SK-N-SH treated with all-trans-retinoic acid at 6 μM for 48 hours (cell line): ENCODE measurements at places on chromosomes 12 and 14.
A peak's percentile ranks its signal among the peaks of the same experiment; 100 is the strongest.

DNA sequence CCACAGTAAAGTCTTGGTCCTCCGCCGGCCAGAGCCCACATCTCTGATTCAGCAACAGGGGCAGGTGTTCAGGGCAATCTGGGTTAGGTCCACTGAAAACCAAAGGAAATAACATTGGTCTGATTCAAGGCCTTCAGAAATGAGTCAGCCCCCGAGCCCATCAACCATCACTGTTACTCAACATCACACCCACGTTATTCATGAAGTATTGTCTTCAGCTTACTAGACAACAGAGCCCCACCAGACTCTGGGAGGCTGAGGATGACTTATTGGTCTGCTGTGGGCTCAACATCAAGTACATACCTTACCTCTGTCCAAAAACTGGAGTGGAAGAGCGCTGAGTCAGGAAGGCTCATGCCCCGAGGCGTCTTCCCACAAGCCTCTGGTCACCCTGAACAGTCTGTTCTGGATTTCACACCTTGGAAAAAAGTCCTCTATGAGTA is 97.5 kb downstream of the ZFP36L1 start:
- ATAC-seq, result peak; percentile 90

DNA sequence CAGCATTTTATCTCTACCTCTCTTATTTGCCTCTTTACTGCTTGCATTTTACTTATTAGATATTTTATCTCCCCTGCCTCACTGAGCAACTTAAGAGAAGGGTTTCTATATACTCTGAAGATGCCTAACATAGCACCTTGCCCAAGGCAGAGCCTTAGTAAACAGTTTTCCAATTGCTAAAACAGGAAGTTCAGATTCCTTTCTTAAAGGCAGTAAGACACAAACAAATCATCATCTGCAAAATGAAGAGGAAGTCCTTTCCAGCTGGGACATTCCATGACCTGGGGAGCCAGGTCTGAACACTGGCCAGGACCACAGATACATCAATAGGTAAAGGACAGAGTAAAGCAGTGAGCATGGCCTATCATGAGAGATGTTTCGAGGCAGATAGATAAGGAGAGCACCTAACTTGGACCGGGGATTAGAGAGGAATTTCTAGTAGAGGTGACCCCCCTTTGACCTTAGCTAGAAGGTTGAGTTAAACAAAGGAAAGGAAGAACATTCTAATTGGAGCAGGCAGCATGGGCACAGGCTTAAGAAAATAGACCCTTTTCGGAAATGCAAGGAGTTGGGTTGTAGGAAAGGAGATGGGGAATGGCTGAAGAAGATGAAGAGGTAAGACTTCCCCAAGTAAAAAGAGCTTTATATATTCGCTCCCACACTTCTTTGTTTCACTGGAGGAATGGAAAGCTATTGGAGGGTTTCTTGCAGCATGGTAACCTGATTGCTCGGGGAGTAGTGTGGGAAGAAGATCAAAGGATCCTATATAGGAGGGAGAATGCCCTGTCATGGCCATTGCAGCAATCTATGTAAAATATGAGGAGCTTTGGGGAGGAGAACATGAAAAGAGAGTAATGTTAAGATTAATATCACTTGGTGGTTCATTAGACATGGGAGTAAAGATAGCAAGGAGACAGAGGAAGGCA is 94.8 kb downstream of the PHLDA1 start:
- no peak for ATAC-seq

DNA sequence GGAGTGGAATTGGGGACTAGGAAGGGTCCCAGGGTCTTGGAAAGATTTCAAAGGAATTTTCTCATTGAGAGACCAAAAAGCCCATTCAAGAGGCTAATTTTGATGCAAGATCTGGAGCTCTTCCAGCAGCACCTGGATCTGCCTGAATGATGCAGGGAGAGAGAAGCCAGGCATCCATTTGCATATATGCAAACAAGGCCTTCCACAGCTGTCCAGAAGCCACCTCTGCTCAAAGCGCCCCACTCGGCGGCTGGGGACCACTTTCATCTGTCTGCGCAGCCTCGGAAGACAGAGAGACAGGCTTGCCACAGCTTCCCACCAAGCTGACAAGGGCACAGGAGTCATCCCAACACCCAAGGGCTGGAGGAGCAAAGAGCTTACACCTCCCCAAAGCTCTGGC is 295.6 kb downstream of the DPF3 start:
- ATAC-seq, result no peak

- no peak for ATAC-seq
Measured at GRCh38 chr14:80136358-80136757, 74.9 kb downstream of the DIO2 start.

DNA sequence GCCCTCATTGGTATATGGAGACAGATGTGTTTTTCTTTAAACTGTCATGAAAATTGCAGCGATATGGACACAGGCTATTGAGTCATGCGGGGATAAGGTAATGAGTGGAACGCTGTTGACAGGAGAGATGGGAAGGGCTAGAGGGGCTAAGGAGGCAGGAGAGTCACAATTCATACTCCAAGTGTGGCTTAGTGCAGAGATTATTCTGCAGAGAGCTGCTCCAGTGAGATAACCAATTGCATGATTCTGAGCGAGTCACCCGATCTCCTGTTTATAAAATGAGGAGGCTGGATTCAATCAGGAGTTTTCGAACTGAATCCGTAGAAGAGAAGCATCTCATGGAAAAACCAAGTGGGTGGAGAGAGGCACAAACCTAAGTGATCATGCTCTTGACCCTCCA is 106.4 kb upstream of the PLEKHG7 start:
- ATAC-seq, result peak; percentile 70

GRCh38 chr12:110677206-110677911 is 11.6 kb downstream of the HVCN1 start:
- ATAC-seq, result no peak

DNA sequence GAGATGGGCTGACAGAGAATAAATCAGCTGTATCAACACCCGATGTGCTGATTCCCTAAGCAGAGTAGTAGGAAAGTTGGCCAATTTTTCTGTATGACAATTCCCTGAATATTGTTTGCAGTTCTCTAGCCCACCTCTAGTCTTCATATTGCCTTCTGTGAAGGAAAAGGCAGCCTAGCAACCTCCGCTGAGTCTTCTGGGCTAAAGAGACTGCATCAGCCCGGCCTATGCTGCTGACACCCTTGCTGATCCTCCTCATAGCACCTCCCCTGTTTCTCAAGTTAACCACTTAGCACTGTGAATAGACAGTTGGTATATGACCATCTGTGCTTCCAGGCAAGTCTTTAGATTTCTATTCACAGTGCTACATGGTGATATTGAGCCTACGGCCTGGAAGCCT is 161.1 kb upstream of the EGLN3 start:
- ATAC-seq, result peak; percentile 40; the same call in 1 of the 3 replicates

- ATAC-seq, result no peak
Measured at GRCh38 chr12:33944703-33945437, 77.4 kb upstream of the ALG10 start.

DNA sequence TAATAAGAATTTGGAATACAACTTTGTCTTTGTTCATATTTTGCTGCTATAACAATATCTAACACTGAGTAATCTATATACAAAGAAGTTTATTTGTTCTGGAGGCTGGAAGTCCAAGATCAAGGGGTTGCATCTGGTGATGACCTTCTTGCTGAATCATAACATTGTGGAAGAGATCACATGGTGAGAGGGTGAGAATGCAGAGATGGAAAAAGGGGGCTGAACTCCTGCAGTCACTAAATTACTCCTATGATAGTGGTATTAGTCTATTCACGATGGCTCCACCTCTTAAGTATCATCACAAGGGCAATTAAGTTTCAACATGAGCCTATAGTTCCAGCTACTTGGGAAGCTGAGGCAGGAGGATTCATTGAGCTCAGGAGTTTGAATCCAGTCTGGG is 4.5 kb upstream of the AKAP6 start:
- ATAC-seq, result no peak

DNA sequence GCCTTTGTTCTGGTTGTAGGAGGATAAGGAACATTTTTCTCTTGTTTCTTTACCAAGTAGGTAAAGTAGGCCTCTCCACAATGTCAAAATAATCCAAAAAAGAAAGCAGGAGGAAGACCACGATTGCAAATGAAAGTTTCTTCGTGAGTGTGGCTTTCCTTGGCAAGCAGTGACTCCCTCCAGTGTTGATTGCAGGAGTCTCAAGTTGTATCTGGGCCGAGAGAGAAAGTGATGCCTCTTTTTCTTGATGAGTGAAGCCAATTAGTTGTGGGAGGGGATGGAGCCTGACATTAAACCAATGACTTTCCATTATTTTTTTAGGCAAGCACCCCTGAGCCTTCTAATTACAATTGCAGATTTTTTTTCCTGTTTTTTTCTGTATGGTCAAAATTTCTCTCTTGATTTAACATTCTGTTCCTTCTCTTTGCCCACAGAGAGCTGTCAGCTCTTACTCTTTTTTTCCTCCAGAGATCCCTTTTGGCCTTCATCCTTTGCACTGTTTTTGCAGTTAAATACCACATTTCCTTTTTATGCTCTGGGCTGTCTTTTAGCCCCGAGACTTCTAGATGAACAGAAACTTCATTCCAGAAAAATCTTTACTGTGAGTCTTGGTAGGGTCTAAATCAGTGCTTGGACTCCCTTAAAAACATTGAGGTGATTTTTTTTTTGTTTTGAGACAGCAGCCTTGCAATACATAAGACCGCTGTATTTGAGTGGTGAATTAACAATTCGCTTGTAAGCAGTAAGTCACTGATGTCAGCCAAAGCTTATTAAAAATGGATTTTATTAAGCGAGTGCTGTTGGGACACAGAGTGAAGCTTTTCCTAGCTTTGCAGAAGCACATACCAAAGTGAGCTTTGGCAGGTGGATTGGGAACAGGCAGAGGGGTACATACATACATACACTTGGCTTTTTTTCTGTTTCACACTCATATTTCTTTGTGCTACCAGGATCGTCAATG is 15.8 kb downstream of the FBXW8 start:
- ATAC-seq, result no peak

DNA sequence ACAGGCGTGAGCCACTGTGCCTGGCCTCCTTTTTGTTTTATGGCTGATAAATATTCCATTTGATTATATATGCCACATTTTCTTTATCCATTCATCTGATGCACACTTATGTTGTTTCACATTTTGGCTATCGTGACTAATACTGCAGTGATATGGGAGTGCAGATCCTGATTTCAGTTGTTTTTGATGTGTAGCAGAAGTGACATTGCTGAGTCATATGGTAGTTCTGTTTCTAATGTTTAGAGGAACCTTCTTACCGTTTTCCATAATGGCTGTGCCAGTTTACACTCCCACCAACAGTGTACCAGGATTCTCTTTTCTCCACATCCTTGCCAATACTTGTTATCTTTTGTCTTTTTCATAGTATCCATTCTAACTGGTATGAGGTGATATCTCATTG is 235.9 kb downstream of the ERC1 start:
- ATAC-seq, result peak; percentile 63

DNA sequence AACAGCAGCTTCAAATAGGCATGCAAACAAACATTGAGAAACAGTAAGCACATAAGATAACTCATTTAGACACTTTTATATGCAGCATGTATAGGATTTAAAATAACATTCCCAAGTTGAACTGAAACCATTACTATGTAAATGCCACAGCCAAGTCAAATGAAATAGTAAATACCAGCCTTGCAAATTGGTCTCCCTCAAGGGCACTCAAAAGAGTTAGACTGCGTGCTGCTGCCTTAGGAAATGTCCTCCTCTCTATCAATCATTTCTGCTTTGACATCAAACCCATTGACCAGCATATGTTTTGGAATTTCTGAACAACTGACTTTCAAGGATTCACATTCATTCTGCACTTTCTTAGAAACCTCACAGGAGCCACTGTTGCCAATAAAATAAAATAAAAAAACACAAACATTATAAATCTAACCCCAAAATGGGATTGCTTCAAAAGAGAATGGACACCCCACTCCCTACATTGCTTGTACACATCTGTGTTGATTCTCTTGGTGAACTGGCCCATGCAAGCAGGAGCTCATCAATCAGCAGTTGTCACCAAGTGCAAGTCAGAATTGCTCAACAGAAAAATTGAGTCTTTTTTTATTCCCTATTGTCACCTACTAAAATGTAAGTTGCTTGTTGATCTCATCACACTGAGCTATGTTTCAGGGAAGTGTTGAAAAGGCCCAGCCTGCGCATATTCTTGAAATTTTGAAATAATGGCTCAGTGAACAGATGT is 256.2 kb downstream of the DAD1 start:
- no peak for ATAC-seq

- ATAC-seq, result peak; percentile 97
Measured at GRCh38 chr14:54805445-54806322, 96.9 kb downstream of the GCH1 start.

DNA sequence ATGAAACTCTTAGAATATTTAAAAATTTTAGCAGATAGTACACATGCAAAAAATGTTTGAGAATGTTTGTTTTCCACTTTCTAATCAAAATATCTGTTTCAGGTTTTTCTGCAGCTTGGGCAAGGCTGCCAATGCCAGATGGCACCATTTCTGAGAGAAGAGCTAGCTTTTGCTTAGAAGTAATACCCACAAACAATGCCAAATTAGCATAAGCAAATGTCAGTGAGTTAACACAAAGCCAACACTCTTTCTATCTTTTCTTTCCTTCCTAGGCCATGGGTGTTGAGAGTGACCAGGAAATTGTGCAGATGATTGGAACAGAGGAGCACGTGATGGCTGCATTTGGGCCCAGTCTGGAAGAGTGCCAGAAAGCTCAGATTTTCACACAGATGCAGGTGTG is 35.2 kb downstream of the POLR3B start:
- no peak for ATAC-seq

- no peak for ATAC-seq
Measured at GRCh38 chr12:107545737-107546353, 139.8 kb upstream of the PWP1 start.

- no peak for ATAC-seq
Measured at GRCh38 chr14:21023817-21024584, 860 bp downstream of the NDRG2 start.

DNA sequence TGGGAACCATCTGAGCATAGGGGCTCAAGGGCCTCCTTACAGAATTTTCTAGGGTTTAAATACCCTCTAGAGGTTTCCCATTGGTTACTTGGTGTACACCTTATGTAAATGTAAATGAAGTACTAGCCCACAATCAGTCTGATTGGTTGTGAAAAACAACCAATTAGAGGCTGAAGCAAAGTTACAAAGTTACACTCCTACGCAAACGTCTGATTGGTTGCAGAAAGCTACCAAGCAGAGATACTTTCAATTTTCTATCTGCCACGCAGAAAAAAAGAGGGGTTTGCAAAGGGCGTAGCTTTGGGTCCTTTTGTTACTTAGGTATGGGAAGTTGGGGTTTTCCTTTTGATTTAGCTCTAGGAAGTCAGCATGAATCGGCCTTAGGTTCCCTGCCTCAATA is 1.8 kb upstream of the TMEM19 start:
- no peak for ATAC-seq

DNA sequence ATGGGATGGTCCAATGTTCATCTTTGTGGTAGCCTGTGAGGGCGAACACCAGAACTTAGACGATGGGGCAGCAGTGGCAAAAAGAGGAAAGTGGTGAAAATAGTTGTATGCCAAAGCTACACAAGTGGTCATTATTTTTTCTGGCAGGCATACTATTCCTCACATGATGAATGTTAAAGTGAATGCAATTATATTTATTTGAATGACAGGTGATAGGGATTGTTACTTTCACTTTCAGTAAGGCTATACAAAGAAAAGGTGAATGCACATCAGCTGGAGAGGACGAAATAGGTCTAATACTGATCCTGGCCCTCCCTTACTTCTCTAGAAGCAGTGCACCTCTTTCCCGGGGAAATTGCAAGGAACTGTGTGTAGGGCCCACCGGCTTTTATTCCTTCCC is 470.1 kb downstream of the TMTC2 start:
- ATAC-seq, result no peak
